ENCODE measurements at places on chromosomes 3 and 15.

DNA sequence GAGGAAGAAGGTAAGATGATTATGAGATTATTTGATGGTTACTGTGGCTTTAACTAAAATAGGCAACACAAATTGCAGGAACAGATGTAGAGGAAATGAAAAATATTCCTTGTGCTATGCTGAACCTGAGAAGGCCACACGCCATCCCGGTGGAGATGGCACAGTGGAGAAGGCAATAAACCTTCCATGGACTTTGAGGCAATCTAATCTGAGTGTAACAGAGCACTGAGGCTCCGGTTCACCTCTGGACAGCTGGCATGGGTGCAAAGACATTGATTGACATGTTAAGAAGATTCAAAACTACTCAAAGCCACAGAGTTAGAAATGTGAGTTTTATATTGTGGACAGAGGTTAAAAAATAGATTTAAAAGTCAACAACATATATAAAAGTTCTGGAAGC, 535.7 kb downstream of the AGBL1 start:
- no peak for DNase-seq

DNA sequence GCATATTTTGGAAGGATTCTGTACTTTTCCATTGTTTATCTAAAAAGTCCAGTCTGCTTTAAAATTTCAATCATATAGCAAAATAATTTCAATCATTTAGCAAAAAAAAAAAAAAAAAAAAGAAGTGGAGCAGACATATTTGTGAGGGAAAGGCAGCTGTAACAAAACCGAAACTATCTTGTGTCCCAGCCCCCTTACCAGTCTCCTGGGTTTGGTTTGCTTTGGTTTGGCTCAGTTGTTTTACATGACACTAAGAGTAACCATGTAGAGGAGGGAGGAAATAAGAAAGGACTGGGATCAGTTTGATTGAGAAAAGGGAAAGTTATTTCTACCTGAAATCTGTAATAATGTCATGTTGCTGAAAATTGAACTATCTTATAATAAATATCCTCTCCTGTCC, 158.8 kb upstream of the GADL1 start:
- DNase-seq: no peak

GRCh38 chr3:192062186-192062585, 601.2 kb downstream of the PYDC2 start:
- no peak for DNase-seq

- no peak for DNase-seq
These were observed 52.3 kb downstream of the CCDC54 start for GRCh38 chr3:107429320-107430181.

DNA sequence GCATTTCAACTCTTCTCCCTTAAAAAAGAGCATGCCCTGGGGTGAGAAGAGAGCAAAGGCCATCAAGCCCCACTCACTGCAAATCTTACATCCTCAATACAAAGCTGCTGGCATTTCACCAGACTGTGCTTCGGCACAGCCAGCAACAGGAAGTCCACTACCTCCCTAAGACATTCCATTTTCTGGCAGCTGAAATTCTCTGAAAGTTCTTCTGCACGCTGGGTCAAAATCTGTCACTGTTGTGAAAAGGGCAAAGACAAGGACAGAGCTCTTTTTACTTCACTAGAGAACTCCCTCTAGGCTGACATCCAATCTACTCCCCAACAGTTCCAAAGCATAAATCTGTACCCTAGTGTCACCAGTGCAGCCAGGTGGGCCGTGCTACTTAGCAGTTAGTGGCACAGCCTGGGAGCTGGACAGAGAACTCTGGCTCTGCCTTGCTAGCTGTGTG, 6.3 kb downstream of the MTMR10 start:
- DNase-seq: no peak

DNA sequence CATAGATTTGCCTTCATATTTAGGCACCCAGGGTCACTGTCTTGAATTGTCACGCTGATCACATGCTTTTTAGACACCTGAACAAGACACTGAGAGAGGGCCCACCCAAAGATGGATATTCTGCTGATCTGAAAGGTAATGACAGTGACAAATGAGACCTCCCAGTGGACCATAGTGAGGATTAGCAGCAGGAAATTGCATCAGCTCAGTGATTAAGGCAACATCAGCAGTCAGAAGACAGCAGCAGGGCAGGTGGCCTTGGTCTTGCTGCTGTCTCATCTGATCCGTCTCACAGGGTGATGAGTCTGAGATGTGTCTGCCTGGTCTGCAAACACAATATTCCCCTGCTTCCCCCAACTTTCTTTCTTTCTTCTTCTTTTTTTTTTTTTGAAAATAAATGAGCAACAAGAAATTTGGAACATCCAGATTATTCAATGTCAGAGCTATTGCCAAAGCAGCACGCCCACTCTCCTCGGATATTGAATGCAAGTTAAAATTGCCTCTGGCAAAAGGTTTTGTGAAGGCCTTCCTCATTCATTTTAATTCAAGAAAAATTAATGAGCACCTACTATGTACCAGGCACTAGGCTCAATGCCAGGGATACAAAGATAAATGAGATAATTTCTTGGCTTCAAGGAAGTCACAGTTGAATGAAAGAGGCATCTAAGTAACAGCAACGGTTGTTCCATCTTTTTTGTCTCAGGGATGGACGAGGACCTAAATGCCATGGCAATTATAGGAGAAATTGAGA, 14.1 kb downstream of the OTOL1 start:
- no peak for DNase-seq

DNA sequence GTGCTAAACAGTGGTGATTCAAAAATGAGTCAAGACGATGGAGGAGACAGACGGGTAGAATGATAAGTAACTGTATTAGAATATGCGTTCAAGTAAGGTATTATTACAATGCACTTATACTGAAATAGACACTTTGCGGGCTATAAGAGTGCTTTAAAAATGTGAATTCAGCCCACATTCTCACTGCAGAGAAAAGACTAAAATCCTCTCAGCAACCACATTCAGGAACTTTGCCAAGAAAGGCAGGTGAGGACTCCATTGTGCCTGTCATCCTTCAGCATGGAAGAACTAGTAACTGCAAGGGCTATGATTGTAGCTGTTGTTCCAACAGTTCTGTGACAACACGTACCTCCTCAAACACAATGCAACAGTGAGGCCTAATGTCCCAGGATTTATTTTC, 272.0 kb downstream of the RORA start:
- DNase-seq: no peak

- DNase-seq: no peak
These were observed 149.9 kb upstream of the RASGRP1 start for GRCh38 chr15:38714309-38715072.

DNA sequence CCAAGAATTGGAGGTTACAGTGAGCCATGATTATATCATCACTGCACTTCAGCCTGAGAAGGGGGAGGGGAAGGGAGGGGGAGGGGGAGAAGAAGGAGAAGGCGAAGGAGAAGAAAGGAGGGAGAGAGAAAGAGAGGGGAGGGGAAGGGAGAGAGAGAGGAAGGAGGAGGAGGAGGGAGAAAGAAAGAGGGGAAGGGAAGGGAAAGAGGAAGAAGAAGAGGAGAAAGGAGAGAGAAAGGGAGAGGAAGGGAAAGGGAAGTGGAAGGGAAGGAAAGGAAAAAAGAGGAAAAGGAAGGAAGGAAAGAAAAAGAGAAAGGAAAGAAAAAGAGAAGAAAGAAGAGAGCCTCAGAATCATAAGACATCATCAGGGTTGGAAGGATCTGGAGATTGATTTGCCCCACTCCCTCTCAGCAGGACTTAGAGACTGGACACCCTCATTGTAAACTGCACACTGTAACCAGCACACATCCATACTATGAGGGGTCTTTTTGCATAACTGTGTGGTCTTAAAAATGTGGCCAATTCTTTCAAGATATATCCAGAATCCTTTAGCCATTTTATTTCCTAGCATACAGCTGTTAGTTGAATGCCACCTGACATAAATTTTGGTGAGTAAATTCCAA, 130.9 kb downstream of the CMSS1 start:
- no peak for DNase-seq

DNA sequence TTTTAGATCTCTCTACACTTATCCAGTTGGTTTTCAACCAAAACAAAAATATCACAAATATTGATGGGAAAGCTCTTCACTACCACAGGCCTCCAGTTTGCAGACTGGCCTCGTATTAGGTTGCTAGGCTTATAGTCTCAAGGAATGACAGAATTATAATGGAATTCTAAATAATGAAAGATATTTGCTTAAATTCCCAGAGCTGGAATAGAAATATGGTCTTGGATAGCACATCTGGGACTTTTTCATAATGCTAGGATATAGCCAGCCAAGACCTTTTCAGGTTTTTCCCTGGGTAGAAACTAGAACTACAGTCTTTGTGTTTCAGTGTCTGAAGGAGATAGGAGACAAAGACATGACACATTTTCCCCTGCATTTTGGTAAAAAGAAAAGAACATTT, 121.9 kb upstream of the STAC start:
- DNase-seq: no peak

GRCh38 chr15:82272154-82272553, 9.5 kb downstream of the SAXO2 start:
- no peak for DNase-seq

GRCh38 chr15:80875568-80876347, 96.6 kb downstream of the CEMIP start:
- no peak for DNase-seq

- no peak for DNase-seq
These were observed 317.0 kb upstream of the DCBLD2 start for GRCh38 chr3:99218468-99218867.

DNA sequence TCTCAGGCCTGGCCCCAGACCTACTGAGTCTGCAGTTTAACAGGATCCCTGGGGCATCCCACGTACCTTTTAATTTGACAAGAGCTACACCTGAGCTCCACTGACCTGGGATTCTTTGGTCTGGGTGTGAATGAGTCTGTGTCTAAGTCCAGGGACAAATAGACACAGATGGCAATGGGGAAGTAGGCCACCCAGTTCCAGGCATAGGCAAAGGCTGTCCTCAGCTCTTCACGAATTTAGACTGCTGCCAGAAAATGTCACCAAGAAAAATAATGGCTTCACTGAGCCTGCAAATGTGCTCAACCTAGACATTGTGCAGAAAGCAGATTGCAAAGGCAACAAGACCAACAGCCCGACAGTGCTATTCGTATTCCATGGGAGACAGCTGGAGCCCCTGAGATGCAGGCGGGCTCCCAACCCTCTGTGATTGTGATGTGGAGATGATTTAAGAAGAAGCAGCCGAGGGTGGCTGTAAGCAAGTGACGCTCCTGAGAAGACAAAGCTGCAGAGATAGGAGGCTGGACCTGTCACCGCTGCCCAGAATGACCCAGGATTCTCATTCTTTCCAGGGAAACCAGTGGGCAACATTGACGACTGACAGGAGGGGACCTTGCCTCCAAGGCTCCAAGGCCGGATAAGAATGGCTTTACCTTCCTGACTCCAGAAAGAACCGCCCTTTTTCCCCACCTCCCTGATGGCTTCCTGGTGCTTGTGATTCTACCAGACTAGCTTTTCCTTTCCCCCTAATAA, 39.8 kb upstream of the IREB2 start:
- no peak for DNase-seq

GRCh38 chr3:71786217-71786549, 1.2 kb upstream of the PROK2 start:
- DNase-seq: no peak

GRCh38 chr15:33722673-33723015, 245.7 kb upstream of the CHRM5 start:
- DNase-seq: no peak

- no peak for DNase-seq
These were observed 652.5 kb upstream of the NECTIN3 start for GRCh38 chr3:110419096-110419495.

- no peak for DNase-seq
These were observed 153.8 kb downstream of the UBE2E2 start for GRCh38 chr3:23356923-23357322.

GRCh38 chr15:48868536-48868935, 9.4 kb upstream of the EID1 start:
- no peak for DNase-seq

DNA sequence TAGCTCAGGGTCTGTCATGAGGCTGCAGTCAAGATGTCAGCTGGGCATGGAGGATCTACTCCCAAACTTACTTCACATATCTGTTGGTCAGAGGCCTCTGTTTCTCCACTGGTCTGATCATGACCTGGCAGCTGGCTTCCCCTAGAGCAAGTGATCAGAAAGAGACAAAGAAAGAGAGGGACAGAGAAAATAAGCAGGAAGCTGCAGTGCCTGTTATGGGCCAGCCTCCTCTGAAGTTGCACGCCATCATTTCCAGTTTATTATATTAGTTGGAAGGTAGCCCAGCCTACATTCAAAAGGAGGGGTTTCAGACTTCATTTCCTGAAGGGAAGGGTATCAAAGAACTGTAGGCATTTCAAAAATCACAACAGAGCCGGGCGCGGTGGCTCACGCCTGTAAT, 5.0 kb upstream of the RPP25 start:
- DNase-seq: no peak

DNA sequence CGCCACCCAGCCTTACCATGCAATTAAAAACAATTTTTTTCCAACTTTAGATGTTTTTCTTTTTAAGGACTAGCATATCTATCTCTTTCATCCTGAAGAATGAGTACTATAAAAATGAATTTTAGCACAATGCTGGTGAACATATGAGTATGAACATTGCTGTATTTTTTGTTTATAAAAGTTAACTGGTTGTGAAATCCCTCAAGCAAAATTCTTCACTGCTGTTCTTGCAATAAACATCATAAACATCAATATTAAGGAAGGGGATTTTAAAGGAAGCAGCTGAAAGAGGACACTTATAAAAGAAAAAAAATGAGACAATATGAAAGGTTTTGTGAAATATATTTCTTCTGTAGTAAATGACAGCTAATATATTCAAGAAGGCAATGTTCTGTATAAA, 3.0 kb downstream of the PLSCR4 start:
- no peak for DNase-seq

GRCh38 chr15:66655997-66656396, 46.0 kb upstream of the SMAD6 start:
- no peak for DNase-seq

DNA sequence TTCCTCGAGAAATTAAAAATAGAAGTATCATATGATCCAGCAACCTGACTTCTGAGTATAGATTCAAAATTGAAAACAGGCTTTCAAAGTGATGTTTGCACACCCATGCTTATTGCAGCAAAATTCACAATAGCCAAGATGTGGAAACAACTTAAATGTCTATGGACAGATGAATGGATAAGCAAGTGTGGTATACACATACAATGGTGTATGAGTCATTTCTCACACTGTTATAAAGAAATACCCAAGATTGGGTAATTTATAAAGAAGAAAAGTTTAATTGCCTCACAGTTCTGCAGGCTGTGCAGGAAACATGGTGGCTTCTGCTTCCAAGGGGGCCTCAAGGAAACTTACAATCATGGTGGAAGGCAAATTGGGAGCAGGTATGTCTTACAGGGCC, 100.8 kb downstream of the KLF13 start:
- no peak for DNase-seq

All from activated CD4-positive, CD25-positive, alpha-beta regulatory T cell treated with anti-CD3 and anti-CD28 coated beads, Interleukin-2, amount 50 U/mL, for 16 hours (primary cell).